ENCODE measurements at places on chromosomes 7 and 10.

DNA sequence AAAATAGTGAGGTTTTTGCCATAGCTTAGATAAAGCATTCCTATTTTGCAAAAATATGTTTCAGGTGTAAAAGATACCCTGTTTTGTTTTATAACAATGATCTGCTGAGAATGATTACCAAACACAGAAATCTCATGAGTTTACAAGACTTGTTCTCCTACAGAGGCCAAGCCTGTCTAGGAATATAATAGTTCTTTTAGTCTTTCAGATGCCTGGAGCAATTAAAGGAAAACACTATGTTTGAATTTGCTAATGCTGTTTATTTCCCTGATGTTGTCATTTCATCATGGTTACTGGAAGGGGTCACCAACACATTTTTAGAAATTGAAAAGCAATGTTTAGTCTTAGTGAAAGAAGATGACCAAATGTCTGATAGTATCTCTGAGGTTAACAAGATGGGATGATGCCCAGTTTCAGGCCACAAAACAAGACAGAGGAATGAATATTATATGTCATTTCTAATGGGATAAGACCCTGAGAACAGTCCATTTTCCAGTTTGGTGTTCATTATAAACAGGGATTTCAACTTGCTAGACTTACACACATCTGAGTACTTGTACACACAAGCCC, 559.9 kb downstream of the INHBA start:
- DNase-seq = no peak

- peak; percentile 12 for DNase-seq
Observed at GRCh38 chr7:114047889-114048288, 129.1 kb upstream of the PPP1R3A start.

- no peak for DNase-seq
Observed at GRCh38 chr7:50914460-50914859, 131.8 kb upstream of the GRB10 start.

DNA sequence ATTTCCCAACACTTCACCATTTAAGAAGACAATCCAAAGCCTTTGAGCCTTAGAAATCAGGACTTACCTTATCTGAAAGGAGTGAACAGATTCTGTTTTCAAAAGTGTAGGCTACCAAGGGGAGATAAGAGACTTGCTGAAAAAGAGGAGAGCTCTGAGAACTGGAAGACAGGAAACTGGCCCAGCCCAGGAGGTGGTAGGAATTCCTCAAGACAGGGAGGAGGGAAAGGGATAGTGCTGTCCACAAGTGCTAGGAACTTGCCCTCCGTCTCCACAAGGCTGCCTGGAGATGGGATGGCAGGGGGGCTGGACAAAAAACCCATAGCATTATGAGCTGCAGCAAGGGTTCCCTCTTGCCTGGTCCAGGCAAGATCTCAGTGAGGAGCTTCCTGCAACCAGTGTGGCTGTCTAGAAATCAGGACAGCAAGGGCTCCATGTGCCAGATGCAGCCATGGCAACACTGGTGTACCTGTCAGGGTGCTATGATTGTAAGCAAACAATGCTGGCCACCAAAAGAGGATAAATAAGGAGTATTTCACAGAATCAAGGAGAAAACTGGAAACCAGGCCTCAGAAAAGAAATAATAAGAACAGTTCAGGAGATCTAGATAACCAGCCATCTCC, 22.7 kb upstream of the FRMD4A start:
- DNase-seq = no peak

- DNase-seq = no peak
Observed at GRCh38 chr10:110363572-110364411, 59.1 kb upstream of the SMNDC1 start.

DNA sequence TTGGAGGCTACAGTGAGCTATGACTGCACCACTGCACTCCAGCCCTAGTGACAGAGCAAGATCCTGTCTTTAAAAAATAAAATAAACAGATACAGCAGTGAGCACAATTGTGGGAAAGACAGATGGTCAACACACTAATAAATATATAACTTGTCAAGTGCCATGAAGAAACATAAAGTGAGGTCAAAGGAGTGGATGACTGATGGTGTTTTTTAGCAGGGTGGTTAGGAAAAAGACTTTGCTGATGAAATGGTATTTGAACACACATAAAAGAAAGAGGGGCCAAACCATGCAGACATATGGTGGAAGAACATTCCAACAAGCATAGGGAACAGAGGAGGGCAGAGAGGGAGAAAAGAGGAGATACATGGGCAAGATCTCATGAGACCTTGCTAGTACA, 392.7 kb upstream of the AUTS2 start:
- no peak for DNase-seq

DNA sequence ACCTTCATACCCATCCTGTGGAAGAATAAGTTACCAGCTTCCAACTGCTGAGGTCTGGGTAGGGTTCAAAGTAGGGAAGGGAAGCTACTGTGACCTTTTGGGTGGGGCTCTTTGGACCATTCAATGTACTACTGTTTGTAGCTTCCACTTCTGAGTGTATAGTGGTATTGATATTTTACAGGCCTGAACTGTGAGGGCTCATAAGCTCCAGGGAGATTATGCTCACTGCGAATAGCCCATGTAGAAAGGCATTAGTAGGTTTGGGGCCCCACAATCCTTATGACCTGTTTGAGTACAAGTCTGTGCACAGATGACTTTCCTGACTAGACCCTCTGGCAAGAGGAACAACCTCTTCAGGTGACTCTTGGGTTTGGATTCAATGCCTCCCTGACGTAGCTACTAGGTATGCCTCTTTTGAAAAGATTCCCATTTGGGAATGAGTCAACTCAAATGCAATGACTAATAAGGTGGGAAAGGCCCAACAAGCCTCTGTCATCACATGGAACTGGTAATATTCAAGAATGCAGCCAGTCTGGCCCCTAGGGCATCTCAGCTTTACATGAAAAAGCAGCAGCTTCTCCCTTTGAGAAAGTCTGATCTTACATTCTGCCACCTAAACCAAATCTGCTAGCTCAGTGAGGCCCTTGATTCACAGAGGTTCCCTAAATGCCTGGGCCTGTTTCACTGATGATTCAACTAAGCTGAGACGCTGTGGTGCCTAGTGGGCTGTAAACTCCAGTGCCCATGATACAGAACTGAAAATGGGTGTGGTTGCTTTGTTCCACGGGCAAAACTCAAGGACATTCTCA, 79.8 kb downstream of the ABI1 start:
- peak; percentile 47 for DNase-seq

DNA sequence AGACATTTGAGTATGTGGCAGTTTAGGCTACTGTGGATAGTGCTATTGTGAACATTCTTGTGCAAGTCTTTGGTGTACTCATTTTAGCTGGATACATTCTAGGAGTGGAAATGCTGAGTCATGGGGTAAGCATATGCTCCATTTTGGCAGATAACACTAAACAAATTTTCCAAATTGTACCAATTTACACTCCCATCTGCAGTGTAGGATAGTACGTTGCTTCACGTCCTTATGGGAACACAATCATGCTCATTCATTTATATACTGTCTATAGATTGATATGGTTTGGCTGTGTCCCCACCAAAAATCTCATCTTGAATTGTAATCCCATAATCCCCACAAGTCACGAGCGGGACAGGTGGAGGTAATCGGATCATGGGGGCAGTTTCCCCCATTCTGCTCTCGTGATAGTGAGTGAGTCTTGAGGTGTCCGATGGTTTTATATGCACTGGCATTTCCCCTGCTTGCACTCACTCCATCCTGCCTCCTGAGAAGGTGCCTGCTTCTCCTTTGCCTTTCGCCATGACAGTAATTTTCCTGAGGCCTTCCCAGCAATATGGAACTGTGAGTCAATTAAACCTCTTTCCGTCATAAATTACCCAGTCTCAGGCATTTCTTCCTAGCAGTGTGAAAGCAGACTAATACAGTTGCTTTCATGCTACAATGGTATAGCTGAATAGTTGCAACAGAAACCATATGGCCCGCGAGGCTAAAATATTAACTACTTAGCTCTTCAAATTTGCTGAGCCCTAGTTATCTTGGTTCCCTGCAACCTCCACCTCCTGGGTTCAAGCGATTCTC, 25.6 kb downstream of the RNF216 start:
- no peak for DNase-seq

DNA sequence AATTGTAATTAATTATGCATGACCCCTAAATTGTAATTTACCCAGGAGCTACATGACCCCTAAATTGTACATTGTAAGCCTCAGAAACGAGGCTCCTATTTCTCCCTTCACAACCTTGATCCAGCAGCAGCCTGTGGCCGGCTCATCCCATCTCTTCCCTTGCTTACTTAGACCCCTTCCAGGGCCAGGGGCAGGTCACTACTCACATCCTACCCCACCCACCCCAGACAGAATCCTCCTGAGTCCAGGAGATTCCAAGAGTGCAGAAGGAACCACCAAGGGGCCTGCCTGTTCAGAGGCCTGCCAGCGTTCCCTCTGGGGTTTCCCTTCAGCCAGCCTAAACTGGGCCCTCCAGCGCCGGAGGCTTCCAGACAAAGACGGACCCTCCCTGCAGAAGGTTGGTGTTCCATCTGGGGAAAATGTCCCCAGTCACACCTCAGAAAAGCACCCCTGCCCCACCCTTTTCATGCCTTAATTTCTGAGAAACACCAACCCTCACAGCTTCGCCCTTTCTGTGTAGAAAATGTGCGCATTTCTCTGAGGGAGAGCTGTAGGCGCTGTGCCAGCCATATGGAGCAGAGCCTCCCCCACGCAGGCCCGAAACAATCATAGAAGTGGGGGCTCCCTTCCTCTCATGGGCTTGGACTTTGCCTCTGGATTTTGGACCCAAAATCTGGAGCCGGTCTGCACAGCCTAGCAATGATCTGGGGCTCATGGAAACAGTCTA, 19.2 kb downstream of the LEP start:
- DNase-seq = no peak

DNA sequence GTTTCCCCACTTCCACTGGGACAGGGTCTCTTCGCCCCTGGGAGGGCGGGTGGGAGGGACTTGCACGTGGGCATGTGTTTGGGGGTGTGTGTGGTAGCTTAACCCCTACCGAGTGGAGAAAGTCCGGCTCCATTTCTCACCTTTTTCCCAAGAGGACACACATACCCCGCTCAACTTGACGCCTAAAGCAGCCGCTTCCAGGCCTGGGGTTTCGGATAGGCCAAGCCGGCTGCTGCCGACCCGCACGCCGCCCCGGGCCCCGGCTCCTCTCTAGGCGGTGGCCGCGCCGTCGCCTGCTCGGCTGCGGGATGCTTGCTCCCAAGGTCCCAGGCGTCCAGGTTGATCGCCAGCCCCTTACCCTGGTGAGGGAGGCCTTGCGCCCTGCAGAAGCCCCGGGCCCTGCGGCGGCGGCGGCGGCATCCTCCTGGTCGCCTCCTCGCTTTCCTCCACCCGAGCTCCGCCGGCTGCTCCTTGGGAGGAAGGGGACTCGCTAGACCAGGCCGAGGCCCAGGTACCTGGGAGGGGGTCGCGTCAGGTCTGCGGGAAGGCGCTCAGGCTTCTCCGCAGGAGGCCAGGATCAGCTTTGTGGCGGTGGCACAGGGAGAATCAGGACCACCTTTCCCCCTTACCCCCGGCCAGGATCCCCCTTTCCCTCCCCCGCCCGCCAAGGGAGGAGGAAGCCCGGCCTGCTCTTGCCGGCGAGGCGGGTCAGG, 3.2 kb upstream of the GATA3 start:
- DNase-seq = no peak

GRCh38 chr7:80107278-80107677, 27.4 kb upstream of the GNAI1 start:
- no peak for DNase-seq
